Tibial artery (tissue), 4 donors: ENCODE measurements at places on chromosomes 7 and 10.
A peak's percentile ranks its signal among the peaks of the same experiment; 100 is the strongest.

- no peak for DNase-seq
Measured at GRCh38 chr10:24664991-24665390, 58.7 kb downstream of the ARHGAP21 start.

- DNase-seq = no peak
Measured at GRCh38 chr10:126937026-126937425, 31.8 kb downstream of the DOCK1 start.

- peak; percentile 67 for DNase-seq
Measured at GRCh38 chr7:116862951-116863670, 724 bp downstream of the CAPZA2 start.

- no peak for DNase-seq
Measured at GRCh38 chr10:114262496-114262895, 23.4 kb downstream of the VWA2 start.

DNA sequence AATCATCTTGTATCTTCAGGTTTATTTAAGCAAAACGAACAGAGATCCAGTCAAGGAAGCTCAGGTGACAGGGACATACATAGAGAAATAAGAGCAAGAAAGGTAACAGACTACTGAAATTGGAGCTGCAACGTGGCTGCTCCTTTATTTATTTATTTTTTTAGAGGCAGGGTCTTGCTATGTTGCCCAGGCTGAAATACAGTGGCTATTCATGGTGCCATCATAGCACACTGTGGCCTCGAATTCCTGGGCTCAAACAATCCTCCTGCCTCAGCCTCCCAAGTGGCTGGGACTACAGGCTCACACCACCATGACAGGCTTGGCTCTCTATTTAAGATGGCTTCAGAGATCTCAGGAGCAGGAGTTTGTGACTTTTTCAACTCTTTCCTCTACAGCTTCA is 46.4 kb downstream of the COL1A2 start:
- DNase-seq = no peak

DNA sequence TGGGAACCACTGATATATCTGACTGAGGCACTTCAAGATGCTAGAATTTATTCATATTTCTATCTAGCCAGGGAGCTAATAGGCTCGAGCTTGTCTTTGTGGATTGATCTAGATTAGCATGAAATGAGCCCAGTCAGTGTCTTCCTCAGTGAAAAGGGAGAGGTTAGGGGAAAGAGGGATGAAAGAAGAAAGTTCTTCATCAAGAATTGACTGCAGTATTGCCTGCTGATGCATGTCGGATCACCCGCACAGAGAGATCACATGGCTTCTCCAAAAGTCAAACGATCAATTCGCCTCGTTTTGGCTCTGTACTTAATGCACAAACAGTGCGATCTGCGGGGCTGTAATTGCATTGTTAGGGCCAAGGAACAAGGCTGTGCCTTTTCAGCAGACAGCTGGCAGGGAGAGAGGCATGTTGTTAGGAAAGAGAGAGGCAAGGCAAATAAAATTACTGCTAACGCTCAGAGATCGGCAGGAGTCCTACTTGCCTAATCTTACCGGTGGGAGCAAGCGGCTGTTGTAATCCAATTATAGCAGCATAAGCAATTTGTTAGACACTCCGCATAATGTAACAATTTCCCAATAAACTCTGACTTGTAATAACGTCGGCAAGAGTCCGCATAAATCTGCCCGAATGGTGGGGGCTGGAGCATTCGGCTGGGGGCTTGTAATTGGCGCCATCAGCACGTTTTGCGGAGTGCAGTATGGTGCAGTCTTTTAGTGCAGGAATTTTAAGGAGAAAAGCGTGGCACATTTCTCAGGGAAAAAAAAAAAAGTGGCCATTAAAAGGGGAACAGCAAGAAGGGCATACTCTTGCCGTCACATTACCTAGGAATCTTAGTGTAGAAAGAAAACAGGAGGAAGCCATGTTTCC is 102.1 kb downstream of the POLL start:
- peak; percentile 23 for DNase-seq

GRCh38 chr10:48496105-48496830 is 108.6 kb downstream of the ARHGAP22 start:
- DNase-seq = no peak

- no peak for DNase-seq
Measured at GRCh38 chr7:66355756-66356155, 150.6 kb downstream of the TPST1 start.

GRCh38 chr7:46854958-46855473 is 726.9 kb downstream of the TNS3 start:
- DNase-seq = no peak

GRCh38 chr7:43721193-43721806 is 8.0 kb downstream of the COA1 start:
- no peak for DNase-seq

GRCh38 chr7:3200504-3200903 is 100.5 kb upstream of the SDK1 start:
- DNase-seq = no peak

DNA sequence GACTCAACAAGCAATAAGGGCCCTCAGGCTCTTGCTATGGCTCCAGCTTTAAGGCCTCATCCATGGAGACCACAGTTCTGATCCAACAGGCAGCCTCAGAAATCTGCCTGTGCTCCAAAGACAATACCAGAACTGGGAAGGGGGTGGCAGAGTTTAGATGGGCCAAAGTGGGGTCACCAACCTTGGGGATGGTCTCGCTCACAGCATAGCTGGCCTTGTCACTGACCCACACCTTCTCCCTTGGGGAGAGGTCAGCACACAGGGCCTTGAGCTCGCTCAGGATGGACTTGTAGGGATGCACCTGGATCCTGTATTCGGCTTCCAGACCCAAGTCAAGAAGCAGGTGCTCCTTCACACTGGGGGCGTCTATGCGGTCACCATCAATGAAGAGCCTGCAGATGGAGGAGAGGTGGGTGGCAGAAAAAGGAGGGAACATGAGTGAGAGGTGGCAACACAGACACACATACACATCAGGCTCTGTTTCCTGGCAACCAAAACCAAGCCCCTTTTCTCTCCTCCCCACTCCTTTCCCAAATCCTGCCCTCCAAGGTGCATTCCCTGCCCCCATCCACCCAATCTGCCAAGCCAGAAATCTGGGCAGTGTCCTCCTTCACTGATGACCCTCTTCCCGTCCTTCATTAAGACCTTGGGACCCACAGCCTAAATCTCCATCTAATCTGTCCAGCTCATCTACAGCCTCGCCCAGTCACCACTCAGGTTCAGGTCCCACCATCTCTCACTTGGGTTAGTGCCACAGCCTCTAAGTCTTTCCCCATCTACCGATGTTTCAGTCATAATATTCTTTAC is 40.9 kb downstream of the XPNPEP1 start:
- no peak for DNase-seq

DNA sequence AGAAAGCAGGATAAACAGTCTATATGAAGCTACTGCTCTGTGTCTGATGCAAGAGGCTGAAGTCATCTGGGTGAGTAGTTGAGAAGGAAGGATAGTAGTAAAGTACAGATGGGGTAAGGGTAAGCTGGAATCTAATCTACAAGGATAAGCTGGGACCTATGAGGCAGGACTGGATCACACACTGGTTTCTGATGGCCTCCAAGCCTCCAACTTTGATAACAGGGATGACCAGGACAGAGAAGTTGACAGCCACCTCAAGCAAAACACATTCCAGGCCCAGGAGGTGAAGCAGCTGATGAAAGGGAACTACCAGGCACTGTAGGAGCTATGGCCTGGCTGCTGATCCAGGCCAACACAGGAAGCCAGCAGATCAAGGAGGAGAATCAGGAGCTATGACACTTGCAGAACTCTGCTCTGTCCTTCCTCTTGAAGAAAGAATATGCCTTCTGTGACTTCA is 278.1 kb upstream of the TMEM229A start:
- no peak for DNase-seq

DNA sequence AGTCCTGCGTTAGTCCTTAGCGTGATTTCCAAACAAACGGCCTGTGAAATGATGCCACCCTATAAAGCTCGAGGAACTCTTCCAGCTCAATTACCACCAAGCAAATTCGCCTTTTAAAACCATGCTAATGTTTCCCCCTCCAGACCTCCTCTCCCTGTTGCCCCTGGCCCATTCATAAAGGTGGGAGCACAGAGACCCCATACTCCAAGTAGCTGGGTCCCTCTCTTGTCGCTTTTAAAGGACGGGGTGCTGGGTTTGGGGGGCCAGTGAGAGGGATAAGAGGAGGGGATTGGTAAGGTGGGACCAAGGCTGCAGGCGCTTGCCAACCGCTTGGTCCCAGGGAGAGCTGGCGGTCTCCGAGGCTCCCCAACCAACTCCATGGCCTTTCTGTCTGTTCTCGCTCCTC is 1.2 kb downstream of the HMX2 start:
- no peak for DNase-seq

DNA sequence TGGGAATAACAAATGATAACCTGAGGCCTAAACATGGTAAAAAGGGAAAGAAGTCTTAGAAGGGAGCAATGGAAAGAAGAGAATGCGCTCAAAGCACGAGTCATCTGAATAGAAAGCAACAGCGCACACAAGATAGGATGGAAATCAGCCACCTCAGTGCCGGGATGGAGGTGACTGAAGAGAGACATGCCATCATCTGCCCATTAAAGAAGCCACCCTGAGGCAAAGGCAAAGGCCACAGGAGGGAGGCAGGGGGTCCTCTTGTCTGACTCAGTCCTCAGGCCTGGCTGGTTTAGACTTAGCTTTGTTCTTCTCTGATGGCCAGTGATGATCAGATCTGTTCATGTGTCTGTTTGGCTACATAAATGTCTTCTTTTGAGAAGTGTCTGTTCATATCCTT is 180.6 kb downstream of the CHCHD3 start:
- no peak for DNase-seq

DNA sequence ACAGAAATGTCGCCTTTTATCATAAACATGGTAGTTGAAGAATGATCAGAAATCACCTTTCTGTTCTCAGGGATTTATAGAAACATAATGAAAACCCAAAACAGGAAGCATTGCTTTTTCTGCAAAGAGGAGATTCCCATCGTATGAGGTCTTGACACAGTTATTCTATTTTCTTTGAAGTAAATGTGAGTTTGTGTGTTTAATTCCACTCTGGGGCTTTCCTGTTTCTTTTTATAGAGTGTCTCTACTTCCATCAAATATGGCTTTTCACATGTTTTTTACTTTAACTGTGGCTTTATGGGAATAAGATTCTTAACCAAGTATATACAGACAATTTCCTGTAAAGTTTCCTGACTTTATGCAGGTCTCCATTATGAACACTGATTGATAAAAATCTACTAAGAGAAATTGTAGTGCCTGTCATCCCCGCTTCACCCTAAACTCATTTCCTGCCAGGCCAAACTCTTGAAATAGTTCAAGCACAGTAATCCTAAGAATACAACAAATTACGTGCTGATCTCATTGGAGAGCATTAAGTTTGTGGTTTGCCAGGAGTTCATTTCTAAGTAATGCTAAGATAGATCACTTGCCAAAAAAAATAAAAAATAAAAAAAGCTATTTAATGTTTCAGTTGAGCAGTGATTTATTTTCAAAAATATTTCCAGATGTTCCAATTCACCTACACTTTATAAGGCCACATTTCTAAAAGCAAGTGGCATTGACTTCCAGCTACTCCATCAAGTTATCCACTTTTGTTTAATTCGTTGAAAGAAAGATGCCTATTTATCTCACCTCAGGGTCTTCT is 52.2 kb upstream of the SEC61G start:
- DNase-seq = no peak

GRCh38 chr10:75043256-75044131 is 68.0 kb upstream of the SAMD8 start:
- no peak for DNase-seq

DNA sequence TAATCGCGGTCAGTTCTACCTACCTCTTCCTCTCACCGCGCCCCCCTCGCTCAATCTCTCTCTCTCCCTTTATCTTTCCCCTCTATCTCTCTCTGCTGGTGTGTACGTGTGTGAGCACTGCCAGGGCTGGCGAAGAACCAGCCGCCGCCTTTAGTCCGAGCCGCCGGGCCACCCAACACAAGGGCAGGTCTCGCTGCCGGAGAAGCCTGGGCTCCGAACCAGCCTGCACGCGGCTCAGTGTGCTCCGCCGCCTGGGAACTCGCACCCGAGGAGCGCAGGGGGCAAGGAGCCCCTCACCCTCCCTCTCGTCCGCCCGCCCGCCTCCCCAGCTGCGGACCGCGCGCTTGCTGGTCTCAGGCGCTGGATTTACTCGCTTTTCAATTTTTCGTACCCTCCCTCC is 1.7 kb downstream of the NXPH1 start:
- no peak for DNase-seq

GRCh38 chr7:81439591-81439990 is 330.3 kb downstream of the HGF start:
- DNase-seq = no peak

DNA sequence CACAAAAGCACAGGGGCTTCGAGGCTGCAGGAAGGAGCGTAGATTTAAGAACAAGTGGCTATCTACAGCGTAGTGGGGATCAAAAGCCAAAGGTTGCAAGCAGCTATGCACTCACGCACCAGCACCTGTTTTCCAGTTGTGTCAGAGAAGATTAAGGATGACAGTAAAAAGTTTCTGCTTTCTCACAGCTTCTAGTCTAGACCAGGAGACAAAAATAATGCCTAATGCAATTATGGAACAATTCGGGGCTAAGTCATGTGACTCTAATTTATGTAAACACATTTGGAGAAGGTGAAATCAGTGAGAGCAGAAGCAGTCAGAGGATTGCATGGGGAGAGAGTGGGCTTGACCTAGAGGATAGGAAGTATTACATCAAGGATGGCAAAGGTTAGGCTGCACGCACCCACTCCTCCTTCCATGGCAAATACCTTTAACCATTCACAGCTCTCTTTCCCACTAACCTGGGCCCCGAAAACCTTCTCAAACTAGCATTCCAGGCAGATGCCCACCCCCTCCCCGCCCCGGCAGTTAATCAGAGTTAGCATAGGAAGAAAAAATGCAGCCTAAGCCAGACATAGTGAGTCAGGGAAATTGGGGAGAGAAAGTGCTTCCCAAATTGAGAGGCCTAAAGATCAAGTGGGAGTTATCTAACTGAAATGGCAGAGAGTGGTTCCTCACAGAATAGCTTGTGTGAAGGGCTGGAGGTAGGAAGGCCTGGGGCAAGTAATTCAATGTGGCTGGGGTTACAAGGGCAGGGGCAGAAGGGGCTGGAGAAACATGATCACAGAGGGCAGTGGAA is 48.2 kb upstream of the GPAM start:
- DNase-seq = no peak

DNA sequence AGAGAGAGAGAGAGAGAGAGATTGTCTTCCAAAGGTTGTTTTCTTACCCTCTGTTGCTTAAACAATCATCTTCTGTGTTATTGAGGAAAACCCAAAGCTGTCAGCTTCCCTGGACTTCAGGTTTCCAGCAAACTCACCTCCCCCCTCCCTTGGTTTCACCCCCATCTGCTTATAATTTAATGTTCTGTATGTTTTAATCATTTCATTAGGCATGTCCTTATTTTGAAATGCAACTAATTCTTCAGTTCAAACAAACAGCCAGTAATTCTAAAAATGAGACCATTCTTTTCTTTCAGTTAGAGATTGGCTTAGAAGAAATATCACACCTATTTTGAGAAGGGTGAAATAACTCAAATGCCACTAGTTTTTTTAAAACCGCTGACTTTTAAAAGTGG is 102.9 kb downstream of the FAM204A start:
- DNase-seq = no peak

GRCh38 chr7:22387583-22387982 is 30.6 kb upstream of the RAPGEF5 start:
- no peak for DNase-seq

GRCh38 chr10:67912331-67912946 is 28.0 kb downstream of the SIRT1 start:
- no peak for DNase-seq

- no peak for DNase-seq
Measured at GRCh38 chr7:29858191-29858951, 52.1 kb downstream of the WIPF3 start.

- no peak for DNase-seq
Measured at GRCh38 chr7:126690104-126690503, 562.6 kb downstream of the GRM8 start.
